ENCODE measurements at places on chromosomes 2 and 18. TPM values are rescaled to one million over a fixed set of nuclear protein-coding genes. Genes with fewer than 3 reads are reported as not detected.

SP100 gene
- 174 TPM for total RNA-seq

TOGARAM2 gene
- total RNA-seq: 2.7 TPM

HOXD9 gene
- not detected for total RNA-seq

ACVR1C gene
- total RNA-seq: 1.6 TPM

HOXD3 gene
- not detected for total RNA-seq

TNFAIP6 gene
- not detected for total RNA-seq

SLC4A1AP gene
- 25.3 TPM for total RNA-seq

GPR39 gene
- total RNA-seq: not detected

ZNF385B gene
- total RNA-seq: not detected

REG3A gene
- total RNA-seq: not detected

NUP35 gene
- 50.5 TPM for total RNA-seq

MAP2 gene
- 0.34 TPM for total RNA-seq

ZAP70 gene
- total RNA-seq: 156 TPM

VWA3B gene
- total RNA-seq: not detected

COL4A4 gene
- total RNA-seq: not detected

NYAP2 gene
- total RNA-seq: not detected

DNA sequence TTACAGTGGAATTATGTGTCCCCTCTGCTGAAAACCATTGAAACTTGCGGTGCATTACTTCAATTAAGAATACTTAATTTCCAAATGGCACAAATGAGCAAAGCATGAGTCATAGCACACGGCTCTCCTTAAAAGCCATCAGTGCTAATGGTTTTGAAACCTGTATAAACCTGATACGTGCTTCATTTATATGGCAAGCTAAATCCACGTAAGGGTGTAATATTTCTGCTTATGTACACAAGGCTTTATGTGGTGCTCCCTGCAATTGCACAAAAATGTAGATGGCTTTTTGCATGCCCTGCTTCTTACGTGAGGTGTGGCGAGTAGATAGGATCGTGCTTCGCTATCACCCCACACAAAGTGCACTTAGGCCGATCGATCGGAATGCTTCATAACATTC, 840.9 kb downstream of the GALR1 start:
- no peaks in the 10 kb centered on the region for H3K36me3 ChIP-seq
- H3K4me1 ChIP-seq: no peaks in the 10 kb centered on the region
- peaks cover 3% of the 10 kb centered on the region for H3K27me3 ChIP-seq
- DNase-seq: no peak
- H3K27ac ChIP-seq: no peak overlapping the region
- H3K4me3 ChIP-seq: no peak overlapping the region

- DNase-seq: no peak
- no peak overlapping the region for H3K4me3 ChIP-seq
These were observed 336.4 kb downstream of the EIPR1 start for GRCh38 chr2:3041246-3041645.

- H3K36me3 ChIP-seq: no peaks in the 10 kb centered on the region
- no peaks in the 10 kb centered on the region for H3K4me1 ChIP-seq
- no peak overlapping the region for H3K4me3 ChIP-seq
- no peak overlapping the region for H3K27ac ChIP-seq
- no peak for DNase-seq
These were observed 109.8 kb downstream of the DDX1 start for GRCh38 chr2:15701341-15701907.

- DNase-seq: no peak
- no peaks in the 10 kb centered on the region for H3K27me3 ChIP-seq
These were observed 114.6 kb upstream of the SLC1A4 start for GRCh38 chr2:64874593-64874992.

GRCh38 chr2:237432484-237433092, 18.6 kb upstream of the COL6A3 start:
- peak; percentile 94 for DNase-seq
- peak overlapping the region; percentile 95 for H3K27ac ChIP-seq
- peaks cover 99% of the 10 kb centered on the region for H3K4me1 ChIP-seq
- no peaks in the 10 kb centered on the region for H3K27me3 ChIP-seq
- peak overlapping the region; percentile 74 for H3K4me3 ChIP-seq
- peaks cover 24% of the 10 kb centered on the region for H3K36me3 ChIP-seq

GRCh38 chr2:205800224-205800623, 117.9 kb downstream of the NRP2 start:
- H3K4me1 ChIP-seq: no peaks in the 10 kb centered on the region
- H3K27me3 ChIP-seq: no peaks in the 10 kb centered on the region
- H3K4me3 ChIP-seq: no peak overlapping the region
- no peak for DNase-seq
- no peak overlapping the region for H3K27ac ChIP-seq

GRCh38 chr2:205375461-205376448, 306.5 kb upstream of the NRP2 start:
- H3K4me3 ChIP-seq: no peak overlapping the region
- H3K27ac ChIP-seq: no peak overlapping the region
- H3K4me1 ChIP-seq: peaks cover 17% of the 10 kb centered on the region
- no peak for DNase-seq
- no peaks in the 10 kb centered on the region for H3K36me3 ChIP-seq

DNA sequence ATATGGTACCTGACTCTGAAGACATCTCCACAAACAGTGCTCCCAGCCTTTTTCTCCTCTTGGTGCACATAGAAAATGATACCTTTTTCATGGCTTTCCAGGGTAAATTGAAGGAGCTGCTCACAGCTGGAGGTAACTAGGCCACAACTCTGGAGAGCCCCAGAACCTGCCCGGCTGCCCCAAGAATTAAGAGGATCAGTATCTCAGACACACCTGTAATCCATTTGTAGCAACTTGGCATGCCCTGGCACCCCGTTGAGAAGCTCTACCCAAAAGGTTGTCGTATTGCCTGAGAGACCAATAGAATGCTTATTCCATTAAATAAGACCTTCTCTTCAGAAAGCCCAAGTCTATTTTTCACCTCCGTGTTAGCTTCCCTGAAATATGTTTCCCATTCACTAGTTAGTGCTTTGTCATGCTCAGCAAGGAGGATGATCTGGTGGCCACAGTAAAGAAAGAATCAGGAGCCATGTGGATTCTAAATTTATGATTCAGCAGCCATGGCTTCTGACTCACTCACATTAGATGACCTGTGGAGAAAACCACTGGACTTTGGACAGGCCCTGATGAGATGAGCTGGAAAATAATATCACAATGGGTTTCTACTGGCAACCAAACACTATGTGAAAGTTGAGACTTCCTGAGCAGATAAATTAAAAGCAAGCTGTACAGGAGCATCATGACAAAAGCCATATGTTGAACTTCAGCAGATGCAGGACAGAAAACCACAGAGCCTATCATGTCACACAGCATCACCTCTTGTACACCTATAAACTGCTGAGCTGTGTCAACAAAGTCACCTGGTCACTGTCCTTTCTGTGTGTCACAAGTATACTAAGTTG, 253.3 kb upstream of the OSR1 start:
- H3K36me3 ChIP-seq: no peaks in the 10 kb centered on the region
- no peak overlapping the region for H3K27ac ChIP-seq
- no peak overlapping the region for H3K4me3 ChIP-seq
- peaks cover 13% of the 10 kb centered on the region for H3K27me3 ChIP-seq
- DNase-seq: no peak

- peak; percentile 86 for DNase-seq
- peaks cover 82% of the 10 kb centered on the region for H3K4me1 ChIP-seq
- peak overlapping the region; percentile 78 for H3K4me3 ChIP-seq
- H3K36me3 ChIP-seq: peaks cover 5% of the 10 kb centered on the region
These were observed 123.0 kb upstream of the SLC39A10 start for GRCh38 chr2:195533771-195534642.

DNA sequence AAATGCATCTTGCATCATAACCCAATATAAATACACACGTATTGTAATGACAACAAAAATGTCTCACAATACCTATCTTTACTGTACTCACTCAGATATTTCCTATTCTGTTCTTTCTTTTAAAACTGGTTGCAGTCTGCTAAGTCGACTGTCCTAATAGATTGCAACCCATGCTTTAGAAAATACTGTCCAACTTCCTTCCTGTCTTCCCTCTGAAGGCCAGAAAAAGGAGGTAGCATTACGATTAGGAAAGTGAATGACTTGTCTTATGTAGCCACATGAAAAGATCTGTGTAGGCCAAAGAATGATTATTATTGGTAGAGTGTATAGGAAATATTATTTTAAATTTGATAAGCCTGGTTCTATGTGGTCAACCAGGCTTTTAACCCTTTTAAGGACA, 134.1 kb downstream of the FAM210A start:
- no peak overlapping the region for H3K4me3 ChIP-seq
- H3K36me3 ChIP-seq: peaks cover 29% of the 10 kb centered on the region
- H3K27me3 ChIP-seq: no peaks in the 10 kb centered on the region
- peaks cover 47% of the 10 kb centered on the region for H3K4me1 ChIP-seq
- no peak for DNase-seq

GRCh38 chr2:30336978-30337841, 105.9 kb downstream of the LBH start:
- peaks cover 16% of the 10 kb centered on the region for H3K36me3 ChIP-seq
- peaks cover 81% of the 10 kb centered on the region for H3K4me1 ChIP-seq
- H3K27ac ChIP-seq: peak overlapping the region; percentile 98
- DNase-seq: peak; percentile 82
- peak overlapping the region; percentile 56 for H3K4me3 ChIP-seq

GRCh38 chr2:16394072-16394985, 271.3 kb downstream of the CYRIA start:
- H3K4me1 ChIP-seq: no peaks in the 10 kb centered on the region
- no peak overlapping the region for H3K4me3 ChIP-seq
- H3K27ac ChIP-seq: no peak overlapping the region
- no peaks in the 10 kb centered on the region for H3K36me3 ChIP-seq
- no peak for DNase-seq

GRCh38 chr2:81481994-81482368, 1177.4 kb upstream of the LRRTM1 start:
- peaks cover 1% of the 10 kb centered on the region for H3K36me3 ChIP-seq
- H3K27ac ChIP-seq: no peak overlapping the region
- H3K4me1 ChIP-seq: no peaks in the 10 kb centered on the region
- DNase-seq: no peak
- H3K4me3 ChIP-seq: no peak overlapping the region

DNA sequence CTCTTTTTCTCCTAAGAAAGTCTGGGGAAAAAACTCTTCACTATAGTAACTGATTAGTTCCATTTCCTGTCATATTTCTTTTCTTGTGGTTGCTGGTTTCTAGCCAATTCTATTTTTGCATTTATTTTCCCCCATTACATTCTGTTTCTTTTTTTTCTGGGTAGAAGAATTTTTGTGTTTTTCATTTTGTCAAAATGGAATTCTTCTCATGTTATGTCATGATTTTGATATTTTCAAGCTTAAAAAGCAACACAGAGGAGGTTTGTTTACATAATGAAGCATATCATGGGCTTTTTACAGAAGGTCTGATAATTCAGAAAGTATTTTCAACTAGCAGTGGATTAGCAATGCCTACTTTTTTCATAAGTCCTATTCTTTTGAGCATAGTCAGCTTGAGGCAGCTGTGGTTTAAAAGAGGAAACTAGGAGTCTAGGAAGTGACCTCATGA, 102.0 kb downstream of the MAP2 start:
- H3K27ac ChIP-seq: no peak overlapping the region
- H3K27me3 ChIP-seq: no peaks in the 10 kb centered on the region
- no peaks in the 10 kb centered on the region for H3K36me3 ChIP-seq
- peak overlapping the region; percentile 7 for H3K4me3 ChIP-seq
- no peak for DNase-seq

GRCh38 chr2:27884601-27885000, 5.6 kb downstream of the RBKS start:
- H3K27ac ChIP-seq: no peak overlapping the region
- DNase-seq: no peak
- peaks cover 6% of the 10 kb centered on the region for H3K36me3 ChIP-seq

- H3K4me3 ChIP-seq: no peak overlapping the region
- H3K36me3 ChIP-seq: peaks cover 10% of the 10 kb centered on the region
- peaks cover 15% of the 10 kb centered on the region for H3K4me1 ChIP-seq
- H3K27ac ChIP-seq: no peak overlapping the region
These were observed 3.2 kb upstream of the DDX1 start for GRCh38 chr2:15588329-15588919.

DNA sequence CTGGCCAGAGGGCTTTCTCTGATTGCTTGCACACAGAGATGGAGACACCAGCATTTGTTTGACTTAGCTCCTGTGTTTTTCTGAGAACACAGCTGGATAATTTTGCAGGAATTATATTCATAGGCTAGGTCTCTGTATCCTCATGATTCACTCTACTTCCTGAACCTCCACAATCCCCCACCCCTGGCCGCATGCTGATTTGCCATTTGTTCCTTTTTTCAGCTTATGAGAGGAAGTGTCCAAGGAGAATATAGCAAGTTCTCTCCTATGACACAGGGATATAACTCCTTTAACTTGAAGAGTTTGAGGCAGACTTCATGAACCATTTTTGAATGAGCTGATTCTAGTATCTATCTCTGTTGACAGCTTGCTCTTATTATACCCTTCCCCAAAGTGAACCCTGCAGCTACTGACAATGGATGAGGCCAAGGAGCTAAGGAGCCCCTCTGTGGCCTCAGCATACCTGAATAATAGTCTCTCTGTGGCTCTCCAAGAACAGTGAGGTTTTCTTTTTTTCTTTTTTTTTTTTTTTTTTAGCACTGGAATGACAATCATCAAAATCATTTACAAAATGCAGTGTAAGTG, 15.4 kb downstream of the CAVIN2 start:
- H3K27ac ChIP-seq: no peak overlapping the region
- H3K27me3 ChIP-seq: peaks cover 5% of the 10 kb centered on the region
- H3K4me1 ChIP-seq: no peaks in the 10 kb centered on the region
- H3K36me3 ChIP-seq: no peaks in the 10 kb centered on the region
- no peak overlapping the region for H3K4me3 ChIP-seq
- DNase-seq: no peak

DNA sequence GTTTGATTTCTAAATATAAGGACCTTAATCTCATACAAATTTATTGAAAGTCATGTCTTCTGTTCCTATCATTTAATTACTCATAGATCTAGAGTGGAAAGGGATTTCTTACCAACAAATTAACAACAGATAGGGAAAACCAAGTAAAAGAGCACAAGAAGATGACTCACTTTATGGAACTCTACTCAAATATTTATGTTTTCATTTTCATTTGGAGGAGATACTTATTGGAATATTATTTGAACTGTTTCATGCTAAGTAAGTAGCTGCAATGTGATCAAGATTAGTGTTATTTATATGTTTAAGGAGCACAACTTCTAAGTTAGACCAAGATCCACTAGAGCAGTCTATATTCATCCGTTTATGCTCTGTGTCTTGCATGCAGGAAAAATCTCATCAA, 1.3 kb downstream of the NT5C1B start:
- peaks cover 22% of the 10 kb centered on the region for H3K36me3 ChIP-seq
- H3K27me3 ChIP-seq: no peaks in the 10 kb centered on the region
- no peak for DNase-seq
- H3K27ac ChIP-seq: no peak overlapping the region
- no peaks in the 10 kb centered on the region for H3K4me1 ChIP-seq
- no peak overlapping the region for H3K4me3 ChIP-seq

- no peaks in the 10 kb centered on the region for H3K4me1 ChIP-seq
- peaks cover 5% of the 10 kb centered on the region for H3K27me3 ChIP-seq
- no peak for DNase-seq
- H3K4me3 ChIP-seq: no peak overlapping the region
- no peak overlapping the region for H3K27ac ChIP-seq
- no peaks in the 10 kb centered on the region for H3K36me3 ChIP-seq
These were observed 157.1 kb downstream of the CLIP4 start for GRCh38 chr2:29272311-29272710.

GRCh38 chr2:72915320-72915906, 1.9 kb upstream of the EMX1 start:
- no peak for DNase-seq
- peaks cover 29% of the 10 kb centered on the region for H3K4me1 ChIP-seq
- no peaks in the 10 kb centered on the region for H3K36me3 ChIP-seq
- no peak overlapping the region for H3K4me3 ChIP-seq

GRCh38 chr2:8244639-8245038, 437.2 kb upstream of the ID2 start:
- no peaks in the 10 kb centered on the region for H3K27me3 ChIP-seq
- DNase-seq: no peak
- H3K4me3 ChIP-seq: no peak overlapping the region
- H3K4me1 ChIP-seq: peaks cover 17% of the 10 kb centered on the region
- H3K36me3 ChIP-seq: peaks cover 7% of the 10 kb centered on the region
- H3K27ac ChIP-seq: no peak overlapping the region
